Right ventricle myocardium superior (tissue), 1 donor: ENCODE measurements at places on chromosomes 7 and 10. TPM values are rescaled to one million over a fixed set of nuclear protein-coding genes. Genes with fewer than 3 reads are reported as not detected.

DNA sequence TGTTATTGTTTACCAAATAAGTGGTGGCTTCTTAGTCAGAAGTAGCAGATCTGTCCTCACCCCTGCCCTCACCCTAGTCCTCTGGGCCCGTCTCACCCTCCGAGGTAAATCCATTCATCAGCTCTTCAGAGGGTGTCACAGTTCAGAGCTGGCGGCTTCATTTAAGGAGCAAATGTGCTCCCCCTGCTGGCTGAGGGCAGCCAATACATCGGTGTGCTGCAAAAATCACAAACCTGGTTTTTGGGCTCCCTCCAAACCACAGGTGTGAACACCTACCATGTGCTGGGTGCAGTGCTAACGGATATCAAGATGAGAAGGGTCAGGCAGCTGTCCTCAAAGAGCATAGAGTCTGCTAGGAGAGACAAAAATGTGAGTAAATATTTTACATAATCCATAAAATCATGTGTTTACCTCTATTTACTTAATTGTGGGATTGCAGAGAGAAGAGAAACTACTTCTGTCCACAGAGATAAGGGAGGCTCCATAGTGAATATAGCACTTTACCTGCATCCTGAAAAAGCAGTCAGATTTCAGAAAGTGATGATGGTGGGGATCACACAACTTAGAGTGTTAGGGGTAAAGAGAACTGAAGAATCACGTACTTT lies 15.5 kb upstream of the CRTAC1 start:
- DNase-seq = peak; percentile 48

- no peak for DNase-seq
Measured at GRCh38 chr10:79192677-79193003, 123.9 kb downstream of the ZMIZ1 start.

- DNase-seq = no peak
Measured at GRCh38 chr10:68492118-68492517, 20.3 kb upstream of the DNA2 start.

The HOXA10 gene
- not detected for total RNA-seq

The MINDY4 gene
- 2.8 TPM for total RNA-seq

The ATOH7 gene
- not detected for total RNA-seq
